GM23338 (cell line): ENCODE measurements at places on chromosomes 5 and 9. TPM values are rescaled to one million over a fixed set of nuclear protein-coding genes. Genes with fewer than 3 reads are reported as not detected.

Gene PCDHB9
- polyA plus RNA-seq, result 0.27 and 0.45 TPM in 2 replicates

Gene IL31RA
- not detected in 2 replicates for polyA plus RNA-seq

GRCh38 chr9:136902259-136902821, 16.0 kb downstream of the TRAF2 start:
- DNase-seq, result no peak

- DNase-seq, result no peak
These were observed 267.7 kb upstream of the RASA1 start for GRCh38 chr5:86999951-87000350.

- DNase-seq, result no peak
These were observed 80.3 kb upstream of the CCDC152 start for GRCh38 chr5:42676362-42676761.
